ENCODE measurements at places on chromosomes 7 and 10.

DNA sequence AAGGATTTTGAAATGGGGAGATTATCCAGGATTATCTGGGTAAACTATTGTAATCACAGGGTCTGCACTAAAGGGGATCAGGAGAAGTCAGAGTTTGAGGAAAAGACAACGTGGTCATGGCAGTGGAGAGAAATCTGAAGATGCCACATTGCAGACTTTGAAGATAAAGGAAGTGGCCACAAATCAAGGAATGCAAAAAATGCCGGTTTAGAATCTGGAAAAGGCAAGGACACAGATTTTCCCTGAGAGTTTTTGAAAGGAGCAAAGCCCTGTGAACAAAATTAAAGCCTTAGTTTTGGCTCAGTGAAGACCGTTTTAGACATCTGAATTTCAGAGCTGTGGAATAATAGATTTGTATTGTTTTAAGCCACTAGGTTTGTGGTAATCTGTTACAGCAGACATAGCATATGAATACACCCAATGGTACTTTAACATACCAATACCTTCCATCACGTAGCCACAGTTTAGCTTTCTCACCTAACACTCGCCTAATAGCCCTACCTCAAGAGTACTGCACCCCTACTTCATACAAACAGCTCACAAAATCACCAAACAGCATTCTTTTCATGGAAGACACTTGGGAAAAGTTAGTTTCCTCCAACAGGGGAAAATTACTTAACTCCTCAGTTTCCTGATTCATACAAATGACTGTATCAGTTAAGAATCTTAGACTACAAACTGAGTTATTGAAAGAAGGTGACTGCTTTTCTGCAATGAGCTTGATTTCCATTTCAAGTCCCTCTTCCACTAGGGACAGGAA lies 446.5 kb downstream of the INHBA start:
- no peak for DNase-seq

DNA sequence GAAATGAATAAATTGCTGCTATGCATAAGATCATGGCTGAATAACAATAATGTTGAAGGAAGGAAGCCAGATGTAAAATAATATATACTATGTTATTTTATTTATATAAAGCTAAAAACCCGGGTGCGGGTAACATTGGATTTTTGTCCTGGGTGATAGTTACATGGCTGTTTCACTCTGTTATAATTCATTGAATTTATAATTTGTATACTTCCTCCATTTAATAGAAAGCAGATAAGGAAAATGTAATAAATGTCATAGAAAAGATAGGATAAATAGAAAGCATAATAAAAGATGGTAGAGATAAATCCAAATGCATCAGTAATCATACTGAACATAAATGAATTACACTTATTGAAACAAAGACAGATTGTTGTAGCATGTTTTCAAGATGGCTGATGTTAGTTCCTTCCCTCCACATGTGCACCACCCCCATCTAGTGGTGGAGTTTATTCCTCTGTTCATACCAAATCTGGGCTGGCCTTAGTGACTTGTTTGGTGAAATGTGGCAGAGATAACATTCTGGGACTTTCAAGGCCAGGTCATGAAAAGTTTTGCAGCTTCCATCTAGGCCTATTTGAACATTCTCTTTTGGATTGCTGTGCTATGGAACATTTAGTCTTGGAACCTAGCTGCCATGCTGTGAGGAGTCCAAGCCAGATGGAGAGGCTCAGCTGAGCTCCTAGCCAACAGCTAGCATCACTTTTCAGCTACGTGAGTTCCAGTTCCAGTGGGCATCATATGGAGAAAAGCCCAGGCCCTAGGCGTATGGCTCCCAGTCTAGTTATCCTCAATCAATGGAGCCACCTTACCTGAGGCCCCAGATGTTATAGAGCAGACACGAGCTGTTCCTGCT lies 46.9 kb downstream of the AHCYL2 start:
- DNase-seq: no peak

GRCh38 chr10:74589226-74589673 lies 237.2 kb upstream of the KAT6B start:
- DNase-seq: peak; percentile 73

- DNase-seq: no peak
These were observed 13.7 kb downstream of the DOCK4 start for GRCh38 chr7:112192236-112193154.

DNA sequence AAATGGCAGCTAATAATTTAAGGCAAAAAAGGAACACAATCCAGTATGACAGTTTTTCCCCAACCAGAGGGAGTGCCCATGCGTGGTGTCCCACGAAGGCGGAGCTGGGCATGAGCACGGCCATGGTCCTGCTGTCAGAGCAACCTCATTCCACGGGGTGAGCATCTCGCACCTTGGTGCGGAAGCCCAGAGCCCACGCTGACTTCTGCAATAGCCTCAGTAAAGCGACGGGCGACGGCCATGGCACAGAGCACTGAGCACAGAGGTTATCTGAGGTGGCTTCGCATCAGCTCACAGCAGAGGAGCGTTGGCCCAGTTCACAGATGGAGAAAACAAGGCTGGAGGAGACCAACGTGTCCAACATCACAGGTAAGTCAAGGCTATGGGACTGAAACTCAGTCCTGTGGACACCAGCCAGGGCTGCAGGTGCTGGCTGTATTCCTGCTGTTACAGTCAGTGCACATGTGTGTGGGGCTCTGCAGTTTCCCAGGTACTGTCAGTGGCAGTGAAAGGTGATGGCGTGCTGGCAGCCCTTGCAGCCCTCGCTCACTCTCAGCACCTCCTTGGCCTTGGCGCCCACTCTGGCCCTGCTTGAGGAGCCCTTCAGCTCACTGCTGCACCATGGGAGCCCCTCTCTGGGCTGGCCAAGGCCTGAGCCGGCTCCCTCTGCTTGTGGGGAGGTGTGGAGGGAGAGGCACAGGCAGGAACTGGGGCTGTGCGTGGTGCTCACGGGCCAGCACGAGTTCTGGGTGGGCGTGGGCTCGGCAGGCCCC lies 525.6 kb downstream of the PTPRN2 start:
- DNase-seq: no peak

- no peak for DNase-seq
These were observed 375.8 kb upstream of the AKR1E2 start for GRCh38 chr10:4450169-4450568.

DNA sequence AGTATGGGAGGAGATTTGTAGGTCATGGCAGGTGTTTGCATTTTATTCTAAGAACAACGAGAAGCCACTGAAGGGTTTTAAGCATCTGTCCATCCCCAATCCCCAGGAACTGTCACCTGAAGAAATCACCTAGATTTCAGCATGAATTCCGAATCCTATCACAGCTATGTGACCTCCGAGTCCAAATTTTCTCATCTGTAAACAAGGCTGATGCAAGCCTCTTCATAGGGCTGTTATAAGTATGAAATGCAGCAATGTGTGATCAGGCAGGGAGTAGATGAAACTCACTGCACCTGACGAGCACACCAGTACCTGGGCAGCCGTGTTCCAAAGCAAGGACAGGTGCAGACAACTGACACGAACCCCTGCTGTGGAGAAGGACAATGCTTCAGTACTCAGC lies 14.0 kb downstream of the HABP2 start:
- DNase-seq: no peak

GRCh38 chr7:159145490-159145855 lies 806 bp upstream of the VIPR2 start:
- DNase-seq: no peak

GRCh38 chr7:7772397-7772821 lies 54.0 kb upstream of the RPA3 start:
- no peak for DNase-seq

Measured in stimulated activated CD4-positive, alpha-beta T cell treated with anti-CD3 and anti-CD28 coated beads, TNF-alpha, amount 100 ng/mL, for 1 hour (primary cell).